Osteocyte (in vitro differentiated cells): ENCODE measurements at places on chromosomes 4 and X. TPM values are rescaled to one million over a fixed set of nuclear protein-coding genes. Genes with fewer than 3 reads are reported as not detected.

DNA sequence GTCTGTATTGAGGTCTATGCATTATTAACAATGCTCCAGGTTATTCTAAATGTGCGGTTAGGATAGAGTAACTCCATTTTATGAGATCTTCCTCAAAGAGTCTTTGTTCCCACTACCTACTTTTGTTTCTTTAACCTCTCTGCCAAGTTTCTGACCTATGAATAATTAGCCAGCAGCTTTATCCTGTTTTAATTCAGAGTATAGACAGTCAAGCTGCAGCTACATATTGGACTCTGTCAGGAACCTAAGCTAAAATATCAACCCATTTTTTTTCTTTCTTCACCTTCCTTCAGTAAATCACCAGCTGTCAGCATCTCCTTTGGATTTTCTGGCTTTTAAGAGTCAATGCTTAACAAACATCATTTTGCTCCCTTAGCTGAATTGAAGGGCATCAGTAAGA lies 72.3 kb downstream of the TMEM47 start:
- DNase-seq: no peak

- DNase-seq: no peak
Observed at GRCh38 chr4:128322311-128322710, 34.7 kb upstream of the PGRMC2 start.

DNA sequence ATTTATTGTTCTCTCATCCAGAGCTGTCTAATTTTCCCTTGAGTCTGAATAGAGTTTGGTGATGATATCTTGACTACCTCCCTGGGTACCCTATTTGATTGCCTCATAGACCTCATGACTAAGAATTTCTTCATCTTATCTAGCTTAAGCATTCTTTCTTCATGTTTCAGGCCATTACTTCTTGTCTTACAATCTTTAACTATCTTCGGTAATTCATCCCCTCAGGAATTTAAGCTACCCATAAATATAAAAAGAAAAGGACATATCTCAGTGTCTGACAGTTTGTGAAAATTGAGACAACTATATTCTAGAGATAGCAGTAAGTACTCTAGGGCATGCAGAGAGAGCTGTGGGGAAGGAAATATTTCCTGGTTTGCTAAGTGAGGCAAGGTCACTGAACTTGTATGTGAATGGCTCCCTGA lies 466.1 kb upstream of the GRID2 start:
- DNase-seq: no peak

MAGEC3 gene
- not detected in 2 replicates for total RNA-seq

F8 gene
- 1.9 and 2.2 TPM in 2 replicates for total RNA-seq

TRPC3 gene
- 0.24 and 0.67 TPM in 2 replicates for total RNA-seq

DNA sequence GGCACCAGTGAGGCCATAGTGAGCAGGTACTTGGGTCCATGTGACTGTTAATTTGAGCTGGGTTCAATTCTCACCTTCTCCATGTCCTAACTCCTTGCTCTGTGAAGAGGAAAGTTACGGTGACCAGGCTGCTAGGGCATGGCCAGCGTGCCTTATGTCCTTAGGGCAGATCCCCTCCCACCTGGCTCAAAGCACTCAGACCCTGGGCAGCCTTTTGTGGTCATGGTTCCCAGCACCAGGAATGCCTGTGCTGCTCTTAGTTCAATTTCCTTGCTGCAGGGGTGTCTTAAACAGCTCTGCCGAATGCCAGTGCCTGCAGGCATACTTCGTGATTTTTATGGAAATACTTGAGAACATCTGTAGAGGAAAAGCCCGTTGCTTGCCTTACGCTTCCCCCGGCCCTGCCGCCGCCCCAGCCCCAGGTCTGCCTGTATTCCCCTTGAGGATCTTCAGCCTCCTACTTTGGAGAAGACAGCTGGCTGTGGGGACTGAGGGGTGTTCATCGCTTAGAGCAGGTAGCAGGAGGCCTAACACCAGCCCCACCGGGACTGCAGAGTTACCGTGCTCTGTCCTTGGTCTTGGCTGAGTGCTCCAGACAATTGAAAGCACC lies 3.1 kb upstream of the CDK16 start:
- DNase-seq: no peak

- DNase-seq: peak; percentile 83
Observed at GRCh38 chrX:71492231-71493065, 40.5 kb upstream of the OGT start.

DNA sequence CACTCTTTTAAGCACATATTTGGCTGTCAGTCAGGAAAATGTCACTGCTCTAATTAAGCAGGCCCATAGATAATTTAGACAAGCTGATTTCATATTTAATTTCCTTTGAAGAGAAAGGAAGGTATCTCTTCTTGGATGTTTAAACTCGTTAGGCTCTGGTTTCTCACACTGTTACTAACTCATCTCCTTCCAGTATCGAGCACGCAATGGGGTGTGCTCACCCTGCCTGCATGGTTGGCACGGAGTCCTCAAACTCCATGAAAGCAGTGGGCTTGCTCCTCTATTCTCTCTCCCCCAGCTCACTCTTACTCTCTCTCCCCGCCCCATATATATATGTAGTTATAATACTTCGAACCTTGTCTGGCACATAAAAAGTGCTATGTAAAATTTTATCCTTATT lies 76.9 kb downstream of the EGF start:
- no peak for DNase-seq
